ENCODE measurements at places on chromosomes 3 and 15.

- DNase-seq, result no peak
These were observed 22.4 kb downstream of the PTH1R start for GRCh38 chr3:46900007-46900292.

GRCh38 chr3:24487325-24488262 is 7.1 kb downstream of the THRB start:
- no peak for DNase-seq

DNA sequence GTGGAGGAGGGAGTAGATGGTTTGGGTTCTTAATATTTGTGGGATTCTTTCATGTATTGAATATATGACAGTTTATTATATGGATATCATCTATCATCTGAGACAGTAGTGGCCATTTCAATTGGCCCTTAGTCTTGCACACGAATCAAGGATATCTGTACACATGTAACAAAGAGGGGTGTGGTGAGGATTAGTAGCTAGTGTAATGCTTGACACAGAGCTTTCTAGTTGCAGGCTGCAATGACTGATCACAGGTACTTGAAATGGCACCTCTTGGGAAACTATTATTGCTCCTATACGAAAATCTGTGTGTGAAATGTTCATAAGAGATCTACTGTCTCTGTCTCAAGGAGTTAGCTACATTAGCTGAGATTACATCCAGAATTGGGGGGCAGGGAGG is 12.8 kb downstream of the TM4SF1 start:
- DNase-seq, result no peak

DNA sequence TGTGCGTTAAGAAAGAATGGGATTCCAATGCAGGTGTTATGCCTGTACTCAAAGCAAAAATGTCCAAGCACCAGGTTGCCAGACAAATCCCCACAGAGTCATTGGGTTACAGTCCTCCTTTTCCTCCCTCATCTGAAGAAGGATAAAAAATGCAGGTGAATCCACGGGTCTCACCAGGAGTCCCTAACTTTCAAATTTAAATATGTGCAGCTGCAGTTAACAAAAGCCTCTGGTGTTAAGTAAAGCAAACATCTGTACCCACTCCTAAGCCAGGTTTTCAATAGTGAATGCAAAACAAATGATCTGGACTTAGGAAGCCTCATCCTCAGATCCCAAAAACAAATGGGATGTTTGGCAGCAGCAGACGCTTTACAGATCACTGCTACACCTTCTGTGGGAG is 70.4 kb upstream of the SETMAR start:
- DNase-seq, result no peak

- no peak for DNase-seq
These were observed 21.3 kb upstream of the P2RY13 start for GRCh38 chr3:151350656-151351055.

DNA sequence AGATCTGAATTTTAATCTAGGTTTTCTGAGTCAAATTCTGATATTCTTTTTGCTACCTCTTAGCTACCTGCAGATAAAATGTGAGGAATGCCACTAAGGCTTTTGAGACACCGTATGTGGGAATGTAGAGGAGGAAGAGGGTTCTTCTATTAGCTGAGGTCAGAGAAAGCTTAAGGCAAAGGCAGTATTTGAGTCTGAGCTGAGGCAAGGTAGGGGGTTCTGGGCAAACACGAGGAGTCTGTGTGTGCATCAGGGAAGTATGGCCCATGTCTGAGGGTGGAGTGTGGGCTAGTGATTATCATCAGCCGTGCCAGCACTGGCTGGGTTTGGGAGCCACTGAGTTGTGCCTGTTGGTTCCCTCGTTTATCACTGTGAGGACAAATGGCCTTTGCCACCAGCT is 181.1 kb downstream of the SOX2 start:
- no peak for DNase-seq

DNA sequence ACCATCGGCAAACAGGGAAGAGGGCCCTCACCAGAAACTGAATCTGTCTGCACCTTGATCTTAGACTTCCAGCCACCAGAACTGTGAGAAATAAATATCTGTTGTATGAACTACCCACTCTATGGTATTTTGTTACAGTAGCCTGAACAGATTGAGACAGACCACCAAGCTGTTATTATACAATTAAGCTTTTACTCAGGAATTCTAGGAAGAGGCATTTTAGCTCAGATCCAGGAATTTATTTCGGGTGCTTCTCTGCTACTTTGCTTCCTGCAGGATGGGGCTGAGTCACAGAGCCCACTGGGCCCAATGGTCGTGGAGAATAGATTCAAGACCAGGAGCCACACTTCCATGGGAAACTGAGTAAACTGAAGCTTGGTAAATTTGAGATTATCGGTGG is 145.5 kb upstream of the PFN2 start:
- no peak for DNase-seq

GRCh38 chr15:80153900-80154299 is 1.1 kb downstream of the FAH start:
- DNase-seq, result no peak

DNA sequence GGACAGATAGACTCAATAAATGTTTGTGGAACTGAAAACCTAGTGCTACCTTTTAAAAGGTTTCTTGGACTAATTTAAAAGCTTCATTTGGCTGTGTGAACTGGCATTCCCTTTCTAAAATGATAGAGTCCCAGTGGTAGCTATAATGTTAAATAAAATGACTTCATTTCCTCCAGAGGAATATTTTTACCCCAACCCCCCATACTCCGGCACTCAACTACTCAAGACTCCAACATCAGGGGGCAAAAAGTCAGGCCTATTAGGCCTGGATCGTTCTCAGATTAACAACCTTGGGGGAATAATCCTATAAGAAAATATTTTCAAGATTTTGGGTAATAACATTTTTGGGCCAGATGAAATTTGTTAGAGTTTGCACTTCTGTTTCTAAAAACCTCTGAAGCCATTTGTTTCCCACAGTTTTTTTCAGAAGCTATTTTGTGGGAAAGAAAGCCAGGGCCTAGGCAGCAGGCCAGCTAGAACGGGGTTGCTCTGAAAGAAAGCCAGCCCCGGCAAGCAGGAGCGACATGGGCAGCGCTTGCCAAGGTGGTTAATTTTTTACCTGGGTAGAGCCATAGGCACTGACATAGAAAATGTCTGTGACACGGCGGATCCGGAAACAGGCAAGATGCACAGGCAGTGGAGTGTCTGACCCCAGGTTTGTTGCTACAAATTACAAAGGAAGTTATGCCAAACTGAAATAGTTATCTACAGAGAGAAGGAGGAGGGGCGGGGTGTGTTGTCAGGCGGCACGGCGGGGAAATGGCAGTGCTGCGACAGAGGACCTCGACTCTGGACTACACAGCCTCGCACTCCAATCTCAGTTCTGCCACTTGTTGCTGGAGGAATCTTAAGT is 84.6 kb downstream of the MAGI1 start:
- no peak for DNase-seq

- DNase-seq, result no peak
These were observed 49.7 kb upstream of the ATOSA start for GRCh38 chr15:52728899-52729298.

- DNase-seq, result no peak
These were observed 2.5 kb downstream of the GRAMD2A start for GRCh38 chr15:72195101-72195511.

- peak; percentile 43 for DNase-seq
These were observed 62.0 kb upstream of the KLF13 start for GRCh38 chr15:31264559-31265089.

- no peak for DNase-seq
These were observed 62.2 kb upstream of the ACAN start for GRCh38 chr15:88741046-88741445.

DNA sequence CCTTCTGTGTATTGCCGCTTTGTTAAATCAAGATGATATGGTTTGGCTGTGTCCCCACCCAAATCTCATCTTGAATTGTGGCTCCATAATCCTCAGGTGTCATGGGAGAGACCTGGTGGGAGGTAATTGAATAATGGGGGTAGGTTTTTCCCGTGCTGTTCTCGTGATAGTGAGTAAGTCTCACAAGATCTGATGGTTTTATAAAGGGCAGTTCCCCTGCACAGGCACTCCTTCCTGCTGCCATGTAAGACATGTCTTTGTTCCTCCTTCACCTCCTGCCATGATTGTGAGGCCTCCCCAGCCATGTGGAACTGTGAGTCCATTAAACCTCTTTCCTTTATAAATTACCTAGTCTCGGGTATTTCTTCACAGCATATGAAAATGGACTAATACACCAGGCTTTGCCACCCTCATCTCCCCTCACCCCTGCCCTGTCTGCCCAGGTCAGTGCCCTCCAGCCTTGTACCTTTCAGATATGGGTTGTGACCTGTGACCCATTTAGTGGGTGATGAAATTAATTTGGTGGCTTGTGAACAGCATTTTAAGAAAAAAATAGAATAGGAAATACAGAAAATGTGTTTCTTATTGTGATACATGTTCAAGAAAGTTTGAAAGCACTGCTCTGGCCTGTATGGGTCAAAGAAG is 56.1 kb upstream of the MCF2L2 start:
- no peak for DNase-seq

DNA sequence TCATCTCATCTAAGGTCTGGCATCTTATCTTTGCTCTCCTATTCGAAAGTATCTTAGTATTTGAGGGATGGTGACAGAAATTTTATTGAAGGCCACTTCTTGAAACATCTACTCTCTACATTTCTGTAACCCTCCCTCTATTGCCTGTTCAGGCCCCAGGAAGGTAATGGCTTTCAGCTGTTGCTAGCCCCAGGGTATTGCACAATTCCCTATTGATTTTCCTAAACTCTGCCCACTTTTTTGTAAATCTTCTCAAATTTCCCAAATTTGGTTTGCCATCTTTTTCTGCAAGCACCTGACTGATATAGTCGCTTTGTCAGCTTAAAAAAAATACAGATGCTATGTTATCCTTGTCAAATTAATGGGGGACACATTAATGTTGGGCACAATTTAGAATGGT is 242.1 kb downstream of the RAP2B start:
- DNase-seq, result no peak

DNA sequence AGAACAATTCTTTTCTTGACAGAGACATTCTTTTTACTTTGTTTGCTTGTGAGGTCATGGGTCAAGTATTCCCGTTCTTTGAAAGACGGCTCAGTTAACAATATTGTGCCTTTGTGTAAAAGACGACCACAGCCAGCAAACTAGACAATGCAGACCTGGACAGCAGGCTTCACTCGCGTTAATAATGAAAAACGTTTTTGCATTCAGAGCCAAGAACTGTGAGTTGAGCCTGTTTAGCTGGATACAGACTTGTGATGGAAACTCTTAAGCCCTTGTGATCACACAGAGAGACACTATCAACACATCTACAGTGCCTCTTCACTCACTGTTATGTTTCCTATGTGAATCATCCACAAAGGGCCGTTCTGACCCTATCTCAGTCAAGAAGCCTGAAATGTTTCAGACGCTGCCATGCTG is 37.3 kb upstream of the CMTM7 start:
- no peak for DNase-seq

GRCh38 chr15:51938286-51938685 is 33.3 kb downstream of the LEO1 start:
- DNase-seq, result no peak

- DNase-seq, result no peak
These were observed 579.0 kb upstream of the CBLB start for GRCh38 chr3:106447723-106448301.

DNA sequence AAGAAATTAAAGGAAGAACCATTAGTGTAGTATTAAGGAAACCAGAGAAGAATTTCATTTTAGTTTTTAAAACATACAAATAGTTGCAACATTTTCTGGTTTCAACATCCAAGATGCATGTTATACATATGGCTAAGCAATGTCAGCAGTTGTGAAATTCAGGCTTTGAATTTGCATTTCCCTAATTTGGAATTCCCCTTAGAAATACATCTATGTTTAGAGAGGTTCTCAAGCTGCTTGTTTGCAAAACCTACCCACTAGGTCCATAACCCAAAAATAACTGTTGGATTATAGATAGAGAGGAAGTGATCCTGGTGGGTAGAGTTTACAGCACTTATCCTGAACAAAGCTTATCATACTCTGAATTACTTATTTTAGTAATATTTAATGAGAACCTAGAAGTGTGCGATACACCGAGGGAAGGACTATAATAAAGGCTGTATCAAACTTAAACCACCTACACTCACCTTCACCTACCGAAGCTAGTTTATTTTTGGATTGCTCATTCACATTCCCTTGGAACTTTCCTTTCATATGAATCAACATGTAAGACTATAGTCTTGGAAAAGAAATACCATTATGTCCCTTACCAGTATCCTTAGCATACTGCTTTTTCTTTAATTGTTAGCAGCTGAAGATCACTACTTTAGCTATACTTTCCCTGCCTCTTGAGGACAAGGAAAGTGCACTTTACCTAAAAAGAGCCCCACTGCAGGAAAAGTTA is 60.6 kb downstream of the CHAC1 start:
- no peak for DNase-seq

GRCh38 chr3:179671747-179672242 is 19.0 kb downstream of the USP13 start:
- no peak for DNase-seq

DNA sequence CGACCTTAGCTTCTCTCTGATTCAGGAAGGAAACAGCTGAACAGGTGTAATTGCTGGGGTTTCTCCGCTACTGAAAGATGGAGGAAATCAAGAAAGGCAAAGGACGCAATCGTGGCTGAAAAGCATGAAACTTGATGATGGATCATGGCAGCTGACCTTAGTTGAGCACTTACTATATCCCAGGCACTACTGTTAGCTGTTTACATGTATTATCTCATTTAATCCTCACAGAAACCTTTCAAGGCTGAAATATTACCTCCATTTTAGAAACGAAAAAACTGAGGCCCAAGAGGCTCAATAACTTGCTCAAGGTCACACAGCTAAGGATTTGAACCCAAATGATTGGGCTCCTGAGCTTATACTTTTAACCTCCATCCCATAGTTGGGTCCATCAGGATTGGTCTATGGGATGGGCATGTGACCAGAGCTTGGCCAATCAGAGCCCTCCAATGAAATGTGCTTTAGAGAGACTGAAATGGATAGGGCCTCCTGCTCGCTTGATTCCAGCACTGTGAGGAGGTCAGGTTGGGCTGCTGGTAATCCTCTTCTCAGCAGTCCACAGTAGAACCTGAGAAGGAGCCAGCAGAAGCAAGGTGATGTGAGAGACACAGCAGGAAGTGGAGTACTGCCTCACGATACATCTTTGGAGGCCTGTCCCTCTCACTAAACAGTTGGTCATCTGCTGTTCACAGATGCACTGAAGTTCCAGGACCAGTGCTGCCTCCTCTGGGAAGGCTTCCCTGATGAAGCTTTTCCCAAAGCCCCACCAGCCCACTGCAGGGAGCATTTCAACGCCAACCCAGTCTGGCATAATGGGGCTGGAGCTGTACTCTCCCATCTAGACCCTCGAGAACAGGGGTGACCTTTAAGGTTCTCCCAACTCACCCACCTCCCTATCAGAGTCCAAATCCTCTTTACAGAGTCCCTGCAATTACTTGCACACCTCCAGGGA is 10.4 kb downstream of the CLN6 start:
- DNase-seq, result no peak

- no peak for DNase-seq
These were observed 129.4 kb downstream of the VGLL4 start for GRCh38 chr3:11514191-11514821.

- DNase-seq, result no peak
These were observed 2.3 kb downstream of the THOC7 start for GRCh38 chr3:63861306-63861705.

DNA sequence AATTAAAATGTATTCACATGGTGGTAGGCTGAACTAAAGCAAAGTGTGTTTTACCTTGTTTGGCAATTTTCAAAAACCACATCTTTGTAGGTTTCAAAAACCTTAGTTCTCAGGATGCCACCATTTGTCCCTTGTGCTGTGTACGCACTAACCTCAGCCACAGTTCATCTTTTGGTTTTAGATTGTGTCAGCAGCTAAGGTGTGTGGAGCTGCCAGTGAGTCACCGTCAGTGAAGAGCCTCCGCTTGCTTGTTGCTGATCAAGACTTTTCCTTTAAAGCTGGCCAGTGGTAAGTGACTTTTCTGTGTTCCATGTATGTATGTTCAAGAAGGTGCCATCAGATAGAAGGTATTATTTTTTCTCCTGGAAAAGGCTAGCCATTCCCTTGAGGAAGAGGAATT is 21.1 kb downstream of the OXNAD1 start:
- DNase-seq, result no peak
